ENCODE measurements at places on chromosomes 7 and 10.
A peak's percentile ranks its signal among the peaks of the same experiment; 100 is the strongest.

- no peak for DNase-seq
Observed at GRCh38 chr10:58755677-58756076, 243.0 kb downstream of the BICC1 start.

DNA sequence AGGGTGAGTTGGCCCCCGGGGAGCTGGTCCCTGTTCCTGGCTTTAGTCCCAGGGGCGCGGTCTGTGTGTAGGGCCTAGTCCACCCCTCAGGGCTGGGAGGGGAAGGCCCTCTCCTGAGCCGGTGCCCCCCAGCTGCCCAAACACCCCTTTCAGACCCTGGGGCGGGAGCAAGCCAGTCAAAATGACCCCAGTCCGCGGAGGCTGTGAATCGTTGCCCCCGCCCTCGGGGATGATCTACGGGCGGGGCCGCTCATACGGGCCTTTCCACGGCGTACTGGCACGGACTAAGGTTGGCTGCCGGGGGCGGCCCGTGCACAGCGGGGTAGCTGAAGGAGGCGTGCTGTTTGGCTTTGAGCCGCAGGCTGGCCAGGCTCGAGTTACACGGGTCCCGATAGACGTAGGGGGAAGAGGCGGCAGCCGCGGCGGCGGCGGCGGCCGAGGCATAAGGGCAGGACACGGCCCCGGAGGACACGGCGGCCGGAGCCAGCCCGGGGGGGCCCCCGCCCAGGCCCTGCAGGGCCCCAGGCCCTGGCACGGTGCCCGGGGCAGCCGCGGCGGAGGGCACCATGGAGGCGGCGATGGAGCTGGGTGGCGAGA is 4.3 kb downstream of the ELOVL3 start:
- DNase-seq = peak; percentile 37

DNA sequence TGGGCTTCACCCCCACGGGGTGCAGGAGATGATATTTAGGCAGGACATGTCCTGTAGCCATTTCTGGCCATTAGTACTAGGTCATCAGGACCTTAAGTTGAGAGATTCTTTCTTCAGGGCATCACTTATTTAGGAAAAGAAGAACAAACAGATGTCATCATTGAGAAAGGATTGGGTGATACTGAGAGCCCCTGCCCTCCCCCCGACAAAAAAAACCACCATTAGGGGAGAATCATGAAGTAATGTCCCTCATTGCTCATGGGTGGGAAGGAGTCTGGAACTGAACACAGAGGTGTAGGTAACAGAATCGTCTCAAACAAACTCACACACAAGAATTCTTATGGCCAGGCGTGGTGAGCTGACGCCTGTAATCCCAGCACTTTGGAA is 6.4 kb upstream of the ORAI2 start:
- no peak for DNase-seq

GRCh38 chr10:97572214-97572989 is at the start of gene ANKRD2:
Gene ANKRD2, plus strand, starts transcription at chr10:97572779. Its CDS starts 10 bp downstream, at chr10:97572789.
- DNase-seq = peak; percentile 27

DNA sequence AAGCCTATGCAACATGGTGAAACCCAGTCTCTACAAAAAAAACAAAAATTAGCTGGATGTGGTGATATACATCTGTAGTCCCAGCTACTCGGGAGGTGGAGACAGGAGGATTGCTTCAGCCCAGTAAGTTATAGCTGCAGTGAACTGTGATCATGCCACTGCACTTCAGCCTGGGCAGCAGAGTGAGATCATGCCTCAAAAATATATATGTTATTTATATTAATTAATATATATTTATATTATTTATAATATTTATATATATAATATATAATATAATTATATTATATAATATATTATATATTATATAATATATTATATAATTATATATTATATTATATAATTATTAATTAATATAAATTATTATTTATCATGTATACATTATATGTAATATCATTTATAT is 1158.4 kb upstream of the AUTS2 start:
- DNase-seq = no peak

GRCh38 chr7:14714161-14714728 is 188.3 kb downstream of the DGKB start:
- no peak for DNase-seq

DNA sequence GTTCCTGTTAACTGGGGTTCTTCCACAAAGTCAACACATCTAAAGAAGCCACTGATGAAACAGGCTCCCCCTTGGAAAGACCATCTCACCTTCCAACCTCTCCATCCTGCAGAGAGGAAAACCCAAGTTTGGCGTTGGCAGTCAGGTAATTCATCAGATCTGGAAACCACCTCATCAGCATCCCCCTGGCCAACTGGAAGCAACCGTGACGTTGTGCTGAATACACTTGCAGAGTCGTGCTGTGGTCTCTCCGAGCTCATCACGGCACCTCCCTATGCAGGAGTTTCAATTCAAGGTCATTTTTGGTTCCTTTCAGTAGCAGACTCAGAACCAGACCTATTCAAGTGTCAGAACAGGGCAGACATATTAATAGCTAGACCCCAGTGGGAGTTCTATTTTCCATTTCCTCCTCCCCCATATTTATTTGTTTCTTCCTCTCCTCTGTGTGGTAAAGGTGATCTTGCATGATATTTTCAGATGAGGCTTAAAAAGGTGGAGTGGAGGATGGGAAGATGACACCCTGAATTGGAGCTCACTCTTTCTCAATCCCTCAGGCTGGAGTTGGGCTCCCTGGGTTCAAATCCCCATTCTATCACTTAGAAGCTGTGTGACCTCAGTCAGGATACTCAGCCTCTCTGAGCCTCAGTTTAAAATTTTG is 149.1 kb upstream of the ADO start:
- DNase-seq = no peak

GRCh38 chr7:105656922-105657521 is 75.7 kb upstream of the EFCAB10 start:
- DNase-seq = peak; percentile 40

DNA sequence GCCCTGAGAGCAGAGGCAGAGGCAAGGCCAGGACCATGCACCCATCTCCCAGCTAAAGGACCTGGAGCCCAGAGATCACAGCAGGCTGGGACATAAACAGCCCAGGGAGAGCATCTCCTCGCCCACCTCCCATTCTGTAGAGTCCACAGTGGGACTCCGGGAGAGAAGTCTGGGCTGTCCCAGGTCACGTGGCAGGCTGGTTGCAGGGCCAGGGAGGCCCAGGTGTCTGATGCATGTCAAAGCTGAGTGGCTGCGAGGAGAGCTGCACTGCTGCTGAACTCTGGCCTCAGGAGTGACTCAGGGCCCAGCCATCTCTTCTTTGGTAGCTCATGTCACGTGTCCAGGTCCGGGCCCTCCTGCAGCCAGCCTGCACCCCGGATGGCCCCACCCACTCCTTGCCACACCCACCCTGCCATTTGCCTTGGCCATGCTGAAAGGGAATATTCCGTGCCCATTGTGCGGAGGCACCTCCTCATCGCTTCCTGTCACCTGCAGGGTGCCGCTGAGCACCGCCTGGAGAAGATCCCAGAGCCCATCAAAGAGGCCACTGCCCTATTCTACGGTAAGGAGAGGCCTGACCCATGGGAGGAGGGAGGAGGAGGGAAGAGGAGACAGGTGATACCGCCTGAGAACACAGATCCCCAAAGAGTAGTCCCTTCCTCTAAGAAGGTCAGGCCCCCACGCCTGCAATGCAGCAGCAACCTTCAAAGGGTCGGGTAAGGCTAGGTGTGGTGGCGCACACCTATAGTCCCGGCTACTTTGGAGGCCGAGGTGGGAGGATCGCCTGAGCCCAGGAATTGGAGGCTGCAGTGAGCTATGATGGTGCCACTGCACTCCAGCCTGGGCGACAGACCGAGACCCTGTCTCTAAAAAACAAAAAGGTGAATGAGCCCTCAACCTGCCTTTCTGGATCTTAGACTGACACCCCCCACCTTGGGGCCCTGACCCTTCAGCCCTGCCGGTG is 12.6 kb upstream of the SH2B2 start:
- no peak for DNase-seq

DNA sequence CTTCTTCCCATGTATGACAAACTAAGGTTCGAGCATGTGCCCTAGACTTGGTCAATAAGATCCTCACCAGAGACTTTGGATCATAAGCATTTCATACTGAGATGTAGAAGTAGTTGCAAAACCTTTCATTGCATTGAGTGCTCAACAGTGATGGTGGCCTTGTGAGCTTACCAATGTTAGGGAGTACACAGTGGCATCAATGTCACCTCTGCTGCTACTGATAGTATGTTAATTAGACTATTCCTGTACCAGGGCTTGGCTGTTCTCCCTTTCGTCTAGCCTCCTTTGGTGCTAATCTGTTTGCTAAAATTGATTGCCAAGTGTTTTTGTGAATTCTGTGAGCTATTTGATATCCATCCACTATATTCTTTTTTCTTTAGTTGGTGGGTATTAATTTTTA is 264.5 kb upstream of the SEMA3C start:
- no peak for DNase-seq

GRCh38 chr7:88184848-88185304 is 35.0 kb downstream of the SRI start:
- DNase-seq = no peak

- no peak for DNase-seq
Observed at GRCh38 chr7:1843271-1843861, 173.3 kb downstream of the ELFN1 start.

DNA sequence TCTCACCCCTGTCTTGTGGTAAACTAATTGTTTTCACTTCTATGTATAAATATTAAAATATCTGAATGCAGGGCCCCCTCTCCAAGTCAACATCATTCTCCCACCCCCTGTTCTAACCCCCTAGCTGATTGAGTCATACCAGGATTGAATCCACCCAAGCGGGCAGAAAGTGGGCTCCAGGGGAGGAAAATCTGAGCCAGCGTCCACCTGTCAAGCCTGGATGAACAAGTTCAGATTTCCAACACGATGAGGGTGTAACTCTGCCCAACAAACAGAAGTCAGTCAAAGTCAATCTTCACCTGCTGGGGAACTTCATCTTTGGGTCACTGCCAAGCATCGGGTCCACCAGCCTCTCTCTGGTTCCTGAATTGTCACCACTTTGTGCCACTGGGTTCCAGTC is 162.9 kb upstream of the CELF2 start:
- no peak for DNase-seq

DNA sequence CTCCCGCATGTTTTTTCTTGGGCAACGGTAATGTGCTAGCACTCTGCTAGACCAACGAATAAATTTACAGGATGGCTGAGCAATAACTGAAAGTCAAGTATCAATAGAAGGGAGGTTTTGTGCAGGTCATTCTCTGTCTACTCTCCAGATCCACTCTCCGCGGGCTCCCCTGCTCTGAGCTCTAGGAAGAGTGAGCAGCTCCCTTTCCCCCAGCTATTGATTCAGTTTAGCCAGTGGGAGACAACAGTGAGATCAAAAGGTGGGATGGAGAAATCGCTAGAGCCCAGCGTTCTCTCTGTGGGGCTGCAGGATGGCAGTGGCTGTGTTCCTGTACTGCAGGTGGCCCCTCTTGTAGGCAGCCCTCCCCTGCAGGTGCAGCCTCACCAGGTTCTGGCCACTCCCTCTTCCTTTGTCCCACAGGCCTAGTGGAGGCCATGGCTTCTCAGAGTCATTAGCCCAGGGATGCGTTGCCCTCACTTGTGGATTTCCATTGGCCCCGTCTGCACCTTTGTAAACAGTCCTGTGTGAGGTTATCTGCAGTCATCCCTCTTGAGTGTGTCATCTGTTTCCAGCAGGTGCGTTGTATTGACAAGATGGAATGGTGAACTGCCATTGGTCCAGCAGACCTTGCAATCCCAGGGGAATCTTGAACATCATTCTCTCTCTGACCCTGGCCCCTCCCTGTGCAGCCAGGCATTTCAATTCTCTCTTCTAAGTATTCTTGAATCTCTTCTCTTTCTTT is 11.1 kb downstream of the MSRB2 start:
- no peak for DNase-seq

DNA sequence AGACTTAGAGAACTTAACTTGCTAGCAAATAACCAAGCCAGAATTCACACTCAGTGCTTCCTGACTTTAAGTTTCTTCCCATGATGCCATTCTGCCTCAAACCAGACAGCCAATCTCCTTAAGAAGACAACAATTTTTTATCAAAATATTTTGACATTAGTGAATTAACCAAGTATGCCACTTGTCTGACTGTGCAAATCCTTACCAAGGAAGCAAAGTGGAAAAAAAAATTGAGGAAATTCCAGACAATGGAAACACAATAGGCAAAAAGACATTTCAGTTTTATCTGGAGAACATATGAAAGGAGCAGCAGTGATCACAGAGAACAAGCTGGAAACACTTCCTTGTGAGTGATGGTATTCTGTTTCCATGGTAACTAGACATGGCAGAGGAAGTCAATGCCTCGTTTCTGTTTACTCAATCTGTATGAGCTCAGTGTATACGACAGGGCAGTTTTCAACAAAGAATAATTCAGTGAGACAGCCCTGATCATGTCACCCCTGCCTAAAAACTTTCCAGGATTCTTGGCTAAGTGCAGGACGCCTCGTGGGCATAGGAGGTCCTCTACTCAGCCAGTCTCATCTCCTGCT is 114.2 kb downstream of the DYNC1I1 start:
- no peak for DNase-seq

DNA sequence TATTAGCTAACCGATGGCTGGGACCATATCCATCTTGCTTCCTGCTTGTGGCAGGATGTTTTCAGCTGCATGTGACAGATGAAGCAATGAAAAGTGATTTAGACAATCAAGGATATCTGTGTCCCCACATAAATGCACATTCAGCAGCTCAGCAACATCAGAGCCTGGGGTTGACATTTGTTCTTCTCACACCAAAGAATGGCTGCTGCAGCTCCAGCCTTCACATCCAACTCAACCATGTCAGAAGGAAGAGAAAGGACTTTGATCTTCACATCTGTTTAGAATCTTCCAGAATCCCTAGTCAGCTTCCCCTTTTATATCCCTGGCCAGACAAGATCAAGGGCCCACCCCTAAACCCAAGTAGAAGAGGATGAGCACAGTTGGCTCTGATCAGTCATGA is 11.9 kb upstream of the FRMPD2 start:
- DNase-seq = no peak

GRCh38 chr7:137006293-137006692 is 137.8 kb downstream of the CHRM2 start:
- DNase-seq = no peak

DNA sequence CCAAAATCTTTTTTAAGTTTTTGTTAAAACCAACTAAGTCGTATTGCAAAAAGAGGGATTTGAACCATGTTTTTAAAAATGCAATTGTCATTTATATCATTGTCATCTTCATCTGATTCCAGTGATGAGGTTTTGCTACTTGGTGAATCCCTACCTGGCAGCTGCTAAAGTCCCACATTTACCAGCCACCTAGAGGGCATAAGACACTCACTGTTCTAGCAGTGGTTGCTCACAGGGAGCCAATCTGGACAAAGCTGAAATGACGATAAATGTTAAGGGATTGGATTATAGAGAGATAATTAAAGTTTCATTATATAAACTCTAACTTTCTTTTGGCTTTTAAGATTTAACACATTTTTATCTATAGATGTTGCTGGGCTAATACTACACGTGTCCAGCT is 18.7 kb downstream of the KIFBP start:
- no peak for DNase-seq

DNA sequence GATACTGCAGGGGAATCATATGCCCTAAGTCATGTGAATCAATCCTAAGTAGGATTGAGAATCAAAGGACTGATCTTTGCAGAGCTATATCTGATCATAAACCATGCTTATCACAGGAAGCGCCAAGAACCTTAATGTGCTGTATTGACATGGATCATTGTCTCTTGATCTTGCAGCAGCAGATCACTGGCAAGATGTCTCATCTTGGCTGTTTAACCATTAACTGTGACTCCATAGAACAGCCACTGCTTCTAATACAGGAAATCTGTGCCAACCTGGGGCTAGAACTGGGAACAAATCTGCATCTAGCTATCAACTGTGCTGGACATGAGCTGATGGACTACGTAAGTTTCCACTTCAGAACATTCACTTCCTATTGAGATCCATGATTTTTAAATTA is 21.6 kb downstream of the ENO4 start:
- no peak for DNase-seq

- DNase-seq = no peak
Observed at GRCh38 chr10:78518224-78518623, 484.6 kb downstream of the RPS24 start.
